ENCODE measurements at places on chromosomes 5 and 9.

GRCh38 chr5:56961746-56962145 is 9.8 kb upstream of the MIER3 start:
- DNase-seq: no peak

GRCh38 chr5:51347157-51347556 is 36.1 kb upstream of the ISL1 start:
- DNase-seq: no peak

GRCh38 chr9:129839324-129840023 is 4.2 kb downstream of the USP20 start:
- no peak for DNase-seq

GRCh38 chr5:141633871-141634561 is 2.6 kb downstream of the HDAC3 start:
- DNase-seq: no peak

GRCh38 chr5:139443831-139444453 is 4.6 kb upstream of the DNAJC18 start:
- DNase-seq: no peak

DNA sequence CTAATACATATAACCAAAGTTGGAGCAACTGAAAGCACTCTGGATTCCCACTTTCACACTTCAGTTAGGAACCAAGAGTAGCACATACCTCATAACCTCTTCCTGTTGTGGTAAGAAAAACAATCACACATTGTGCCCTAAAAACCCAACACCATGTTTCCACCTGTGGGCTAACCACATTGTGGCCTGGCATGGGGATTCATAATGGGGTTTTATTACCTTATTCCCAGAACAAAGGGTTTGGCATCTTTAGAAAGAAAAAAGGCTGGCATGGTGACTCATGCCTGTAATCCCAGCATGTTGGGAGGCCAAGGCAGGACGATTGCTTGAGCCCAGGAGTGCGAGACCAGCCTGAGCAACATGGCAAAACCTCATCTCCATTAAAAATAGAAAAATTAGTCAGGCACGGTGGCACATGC is 60.6 kb downstream of the HSD17B3 start:
- DNase-seq: no peak

GRCh38 chr5:113187906-113188305 is 211.3 kb downstream of the DCP2 start:
- no peak for DNase-seq

DNA sequence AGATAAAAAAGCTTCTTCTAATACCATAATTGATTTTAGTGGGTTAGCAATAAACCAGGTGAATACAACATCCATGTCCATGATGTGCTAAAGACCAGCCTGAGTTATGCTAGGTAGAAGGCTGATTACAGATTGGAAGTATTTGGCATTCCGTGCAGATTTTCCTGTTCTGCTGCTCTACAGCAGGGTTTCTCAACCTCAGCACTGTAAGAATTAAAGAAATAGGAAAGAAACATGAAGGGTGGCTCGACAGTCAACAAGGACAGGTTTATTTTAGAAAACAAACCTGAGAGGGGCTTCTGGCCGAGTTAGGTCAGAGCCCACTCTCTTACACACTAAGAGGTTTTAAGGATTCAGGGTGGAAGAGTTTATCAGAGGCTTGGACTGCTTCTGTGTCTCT is 42.3 kb downstream of the ZFAND5 start:
- DNase-seq: no peak

DNA sequence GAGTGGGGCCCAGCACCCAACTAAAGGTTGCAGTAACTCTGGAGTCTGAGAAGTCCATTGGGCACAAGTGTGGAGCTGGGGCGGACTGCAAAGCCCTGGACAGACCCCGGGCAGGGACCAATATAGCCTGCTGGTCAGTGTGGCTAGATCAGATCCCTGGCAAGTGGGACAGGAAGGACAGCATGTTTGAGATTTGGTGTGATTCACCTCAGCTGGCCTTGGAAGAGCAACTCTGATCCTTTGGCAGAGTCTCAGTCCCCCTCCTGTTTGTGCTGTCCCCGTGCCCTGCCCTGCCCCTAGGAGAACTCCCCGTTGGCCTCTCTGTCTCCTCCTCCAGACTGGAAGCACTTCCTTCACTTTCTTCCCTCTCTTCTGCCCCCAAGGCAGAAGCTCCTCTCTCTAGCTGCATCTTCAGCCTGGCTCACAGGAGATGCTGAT is 255.3 kb downstream of the FSTL4 start:
- no peak for DNase-seq

- DNase-seq: no peak
Measured at GRCh38 chr5:125837866-125838265, 585.3 kb upstream of the GRAMD2B start.

DNA sequence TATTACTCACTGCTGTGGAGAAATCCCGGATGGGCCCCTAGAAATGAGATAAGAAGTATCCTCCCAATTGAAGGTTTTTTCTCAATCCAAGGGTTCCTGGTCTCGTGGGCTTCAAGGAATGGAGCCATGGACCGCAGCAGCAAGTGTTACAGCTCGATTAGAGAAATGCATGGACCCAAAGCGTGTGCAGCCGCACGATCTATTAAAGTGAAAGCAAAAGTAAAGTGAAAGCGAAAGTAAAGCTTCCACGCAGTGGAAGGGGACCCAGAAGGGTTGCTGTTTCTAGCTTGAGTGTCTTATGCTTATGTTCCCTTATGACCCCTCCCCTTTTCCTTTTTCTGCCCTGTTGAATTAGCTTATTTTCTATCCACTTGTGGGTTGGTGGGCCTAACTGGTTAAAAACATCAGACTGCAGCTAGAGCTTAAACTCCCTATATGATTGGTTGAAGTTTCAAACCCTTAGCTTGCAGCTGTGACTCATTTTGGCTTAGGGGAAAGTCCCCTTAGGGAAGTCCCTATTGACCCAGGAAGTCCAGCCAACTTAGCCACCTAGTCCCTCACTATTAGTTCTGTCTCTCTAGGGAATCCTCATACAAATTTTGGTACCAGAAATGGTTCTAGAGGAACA is 1111.8 kb downstream of the TAF11L14 start:
- DNase-seq: no peak

GRCh38 chr5:177538876-177539275 is 15.5 kb downstream of the FAM193B start:
- DNase-seq: no peak

DNA sequence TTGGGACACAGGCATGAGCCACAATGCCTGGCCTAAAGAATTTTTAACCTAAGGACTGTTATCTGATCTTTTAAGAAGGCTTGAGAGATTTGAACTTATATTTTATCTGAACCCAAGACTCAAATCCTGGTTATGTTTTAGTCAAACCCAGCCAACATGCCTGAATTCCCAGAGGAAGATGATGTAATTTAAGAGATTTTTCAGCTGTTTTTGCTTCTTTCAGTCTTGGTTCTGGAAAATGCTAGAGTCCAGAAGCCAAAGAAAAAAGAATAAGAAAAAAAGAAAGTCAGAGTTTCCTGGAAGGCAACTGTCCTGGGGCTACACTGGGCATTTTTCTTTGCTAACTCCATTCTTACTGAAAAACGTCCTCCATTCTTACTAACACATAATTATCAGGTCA is 85.8 kb downstream of the SNX18 start:
- no peak for DNase-seq

DNA sequence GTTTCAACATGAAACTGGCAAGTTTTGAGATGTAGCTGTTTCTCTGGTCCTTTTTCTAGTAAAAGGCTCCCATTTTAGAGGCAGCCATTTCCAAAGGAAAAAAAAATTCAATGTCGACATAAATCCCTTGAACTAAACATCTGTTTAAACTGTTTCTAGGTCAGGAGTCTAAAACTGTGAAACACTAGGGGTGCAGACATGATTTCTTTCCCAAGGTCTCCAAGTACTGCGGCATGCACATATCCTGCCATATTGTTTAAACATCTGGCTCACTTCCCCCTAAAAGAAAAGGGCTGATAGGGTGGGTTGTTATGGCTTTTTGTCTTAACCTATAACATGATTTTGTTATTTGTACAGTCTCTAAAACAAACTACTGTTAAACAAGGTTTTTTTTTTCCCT is 51.1 kb downstream of the NFIB start:
- DNase-seq: no peak

- DNase-seq: no peak
Measured at GRCh38 chr9:102461156-102461819, 533.8 kb upstream of the CYLC2 start.

- no peak for DNase-seq
Measured at GRCh38 chr5:54704333-54704732, 186.8 kb downstream of the SNX18 start.

GRCh38 chr9:94718936-94719335 is 7.6 kb upstream of the AOPEP start:
- DNase-seq: no peak
